ENCODE measurements at places on chromosomes 2 and 18. TPM values are rescaled to one million over a fixed set of nuclear protein-coding genes. Genes with fewer than 3 reads are reported as not detected.

- no peak for DNase-seq
- no peaks in the 10 kb centered on the region for H3K36me3 ChIP-seq
- no peak overlapping the region for H3K27ac ChIP-seq
- no peaks in the 10 kb centered on the region for H3K27me3 ChIP-seq
Measured at GRCh38 chr2:212530991-212531390, 7.6 kb downstream of the ERBB4 start.

GRCh38 chr2:31347319-31347718 is 67.2 kb downstream of the XDH start:
- no peak overlapping the region for H3K4me3 ChIP-seq
- DNase-seq = no peak
- no peaks in the 10 kb centered on the region for H3K27me3 ChIP-seq
- H3K36me3 ChIP-seq = no peaks in the 10 kb centered on the region
- no peaks in the 10 kb centered on the region for H3K4me1 ChIP-seq
- H3K27ac ChIP-seq = no peak overlapping the region

Gene MREG
- 16.1 TPM for total RNA-seq

- no peak for DNase-seq
- H3K4me3 ChIP-seq = no peak overlapping the region
- no peak overlapping the region for H3K27ac ChIP-seq
- no peaks in the 10 kb centered on the region for H3K27me3 ChIP-seq
Measured at GRCh38 chr2:141109633-141110032, 1021.2 kb downstream of the LRP1B start.

Gene SFT2D3
- total RNA-seq = 9.8 TPM

GRCh38 chr18:38450876-38451275 is 885.3 kb upstream of the CELF4 start:
- no peaks in the 10 kb centered on the region for H3K27me3 ChIP-seq
- no peaks in the 10 kb centered on the region for H3K36me3 ChIP-seq

Gene BCL2
- 43.6 TPM for total RNA-seq

Gene SERPINB13
- not detected for total RNA-seq

- no peak overlapping the region for H3K4me3 ChIP-seq
- no peak for DNase-seq
- no peaks in the 10 kb centered on the region for H3K36me3 ChIP-seq
Measured at GRCh38 chr2:47078541-47079482, 76.3 kb downstream of the STPG4 start.

DNA sequence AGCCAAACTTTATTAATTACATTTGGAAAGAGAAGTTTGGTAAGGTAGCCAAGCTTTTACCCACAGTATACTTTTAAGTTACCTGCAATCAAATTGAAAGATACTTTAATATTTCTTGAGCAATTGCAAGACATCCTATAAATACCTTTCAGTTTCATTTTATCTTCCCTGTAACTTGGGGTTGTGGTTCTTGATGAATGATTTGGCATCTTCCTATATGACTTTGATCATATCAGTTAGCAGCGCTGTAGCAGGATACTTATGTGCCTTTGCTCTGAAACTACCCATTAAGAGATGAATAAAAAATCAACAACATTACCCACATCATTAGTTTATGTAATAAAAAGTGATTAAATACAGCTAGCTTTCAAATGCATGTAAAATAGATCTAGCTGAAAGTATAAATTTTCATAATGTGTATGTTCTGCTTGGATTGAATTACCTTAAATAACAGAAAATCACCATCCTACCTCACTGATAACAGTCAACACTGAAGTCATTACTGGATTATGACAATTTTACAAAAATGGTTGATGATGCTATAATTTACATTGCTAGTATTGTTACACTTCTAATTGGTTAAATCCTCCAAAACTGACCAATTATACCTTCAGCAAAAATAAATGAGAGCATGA is 50.4 kb downstream of the MMADHC start:
- no peaks in the 10 kb centered on the region for H3K4me1 ChIP-seq
- no peak overlapping the region for H3K4me3 ChIP-seq
- no peak for DNase-seq
- H3K27me3 ChIP-seq = no peaks in the 10 kb centered on the region
- no peak overlapping the region for H3K27ac ChIP-seq

Gene IL36G
- total RNA-seq = not detected

Gene TMEM237
- 39.7 TPM for total RNA-seq

DNA sequence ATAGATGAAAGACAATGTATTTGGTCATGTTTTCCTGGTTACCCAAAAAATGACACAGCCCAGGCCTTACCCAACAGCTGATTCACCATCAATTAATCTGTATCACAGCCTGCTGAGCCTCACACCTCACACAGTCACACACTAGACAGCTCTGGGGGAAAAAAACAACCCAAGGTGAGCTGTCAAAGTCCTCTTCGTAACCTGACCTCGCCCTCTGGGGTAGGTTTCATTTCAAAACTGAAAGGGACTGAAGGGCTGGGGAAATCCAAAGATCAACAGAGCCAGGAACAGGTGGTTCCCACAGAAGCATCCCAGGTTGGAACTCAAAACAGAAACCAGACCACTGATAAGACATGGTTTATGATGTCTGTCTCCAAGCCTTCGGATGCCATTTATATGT is 18.2 kb upstream of the PCBP1 start:
- DNase-seq = no peak
- H3K27me3 ChIP-seq = no peaks in the 10 kb centered on the region
- no peak overlapping the region for H3K4me3 ChIP-seq
- H3K36me3 ChIP-seq = no peaks in the 10 kb centered on the region
- peaks cover 4% of the 10 kb centered on the region for H3K4me1 ChIP-seq
- peak overlapping the region; percentile 40 for H3K27ac ChIP-seq

DNA sequence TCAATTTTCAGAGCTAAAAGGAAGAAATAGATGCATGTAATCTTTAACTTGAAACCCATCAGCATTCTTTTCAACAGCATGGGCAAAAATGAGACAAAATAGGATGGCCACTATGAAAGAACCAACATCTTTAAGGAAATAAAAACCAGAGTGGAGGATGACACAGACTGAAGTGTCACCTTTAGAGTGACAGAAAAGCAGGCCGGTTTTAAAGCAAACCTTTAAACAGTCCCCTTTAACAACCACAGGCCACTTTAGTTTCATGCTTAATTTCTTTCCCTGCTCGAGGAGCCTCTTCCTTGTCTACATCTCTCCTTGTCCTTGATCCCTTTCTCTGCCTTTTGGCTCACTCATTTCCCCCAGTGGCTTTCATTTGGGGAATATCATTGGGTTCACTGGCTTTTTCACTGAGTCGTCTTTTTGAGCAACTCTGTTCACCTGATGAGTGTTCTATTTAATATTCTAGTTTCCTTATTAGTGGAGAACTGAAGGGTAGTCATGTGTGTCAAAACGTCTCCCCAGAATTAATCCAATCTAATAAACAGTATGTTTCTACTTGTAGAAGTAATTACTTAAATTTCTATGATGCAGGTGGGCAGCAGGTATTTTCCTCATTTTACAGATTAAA is 72.5 kb downstream of the DOCK10 start:
- peak overlapping the region; percentile 19 for H3K27ac ChIP-seq
- no peaks in the 10 kb centered on the region for H3K36me3 ChIP-seq
- no peak overlapping the region for H3K4me3 ChIP-seq
- H3K4me1 ChIP-seq = no peaks in the 10 kb centered on the region

DNA sequence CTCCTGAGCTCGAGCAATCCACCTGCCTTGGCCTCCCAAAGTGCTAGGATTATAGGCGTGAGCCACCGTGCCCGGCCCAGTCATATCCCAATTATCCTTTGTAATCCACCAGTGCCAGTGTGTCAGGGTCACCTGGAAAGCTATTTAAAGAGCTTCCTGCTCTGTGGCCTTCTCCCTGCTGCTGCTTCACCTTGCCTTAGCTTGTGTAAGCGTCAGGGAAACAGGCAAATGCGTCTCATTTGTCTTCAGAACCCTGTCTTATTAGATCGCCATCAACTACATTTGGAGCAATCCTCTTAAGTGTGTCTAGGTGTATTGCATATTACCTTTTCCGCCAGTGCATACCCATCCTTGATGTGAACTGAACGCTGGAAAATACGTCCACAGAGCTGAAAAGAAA is 10.2 kb downstream of the KIF5C start:
- peaks cover 20% of the 10 kb centered on the region for H3K27me3 ChIP-seq
- no peaks in the 10 kb centered on the region for H3K36me3 ChIP-seq
- no peak overlapping the region for H3K4me3 ChIP-seq
- no peaks in the 10 kb centered on the region for H3K4me1 ChIP-seq
- H3K27ac ChIP-seq = no peak overlapping the region

DNA sequence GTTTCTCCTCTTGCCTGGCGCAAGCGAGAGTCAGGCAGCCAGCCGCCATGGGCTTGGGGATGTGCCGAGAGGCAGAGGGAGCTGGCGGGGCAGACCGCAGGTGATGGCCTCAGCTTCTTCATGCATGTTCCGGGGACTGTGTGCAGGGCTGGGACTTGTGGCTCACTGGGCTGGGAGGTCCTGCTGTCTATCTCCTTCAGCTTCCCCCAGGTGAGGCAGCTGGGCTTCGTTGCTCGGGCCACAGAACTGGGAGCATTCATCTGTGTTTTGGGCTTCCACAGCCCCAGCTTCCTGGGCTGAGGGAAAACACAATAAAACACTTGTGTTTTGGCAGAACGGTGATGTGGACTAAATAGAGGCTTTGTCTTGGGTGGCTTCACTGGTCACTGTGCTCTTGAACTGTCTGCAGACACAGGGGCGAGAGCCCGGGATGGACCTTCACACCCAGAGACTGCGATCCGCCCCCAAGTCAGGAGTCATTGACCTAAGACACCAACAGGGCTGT is 93.5 kb downstream of the DYSF start:
- no peak overlapping the region for H3K27ac ChIP-seq
- H3K27me3 ChIP-seq = no peaks in the 10 kb centered on the region
- H3K4me1 ChIP-seq = no peaks in the 10 kb centered on the region

DNA sequence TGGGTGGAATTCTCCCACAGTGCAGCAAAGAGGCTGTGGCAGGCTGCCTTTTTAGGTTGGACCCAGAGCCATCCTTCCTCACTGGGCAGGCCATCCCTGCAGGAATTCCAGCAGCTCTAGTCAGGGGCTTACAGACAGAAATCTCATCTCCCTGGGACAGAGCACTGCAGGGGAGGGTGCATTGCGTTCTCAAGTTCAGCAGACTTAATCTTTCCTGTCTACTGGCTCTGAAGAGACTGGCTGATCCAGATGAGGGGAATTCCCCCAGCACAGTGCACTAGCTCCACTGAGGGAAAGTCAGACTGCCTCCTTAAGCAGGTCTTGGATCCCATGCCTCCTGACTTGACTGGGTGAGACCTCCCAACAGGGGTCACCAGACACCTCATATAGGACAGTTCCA is 899.7 kb upstream of the VRK2 start:
- no peak overlapping the region for H3K27ac ChIP-seq
- no peaks in the 10 kb centered on the region for H3K4me1 ChIP-seq
- no peaks in the 10 kb centered on the region for H3K36me3 ChIP-seq
- H3K4me3 ChIP-seq = no peak overlapping the region

Measured in breast epithelium (tissue), 4 donors.